ENCODE measurements at places on chromosomes 11 and 22.

DNA sequence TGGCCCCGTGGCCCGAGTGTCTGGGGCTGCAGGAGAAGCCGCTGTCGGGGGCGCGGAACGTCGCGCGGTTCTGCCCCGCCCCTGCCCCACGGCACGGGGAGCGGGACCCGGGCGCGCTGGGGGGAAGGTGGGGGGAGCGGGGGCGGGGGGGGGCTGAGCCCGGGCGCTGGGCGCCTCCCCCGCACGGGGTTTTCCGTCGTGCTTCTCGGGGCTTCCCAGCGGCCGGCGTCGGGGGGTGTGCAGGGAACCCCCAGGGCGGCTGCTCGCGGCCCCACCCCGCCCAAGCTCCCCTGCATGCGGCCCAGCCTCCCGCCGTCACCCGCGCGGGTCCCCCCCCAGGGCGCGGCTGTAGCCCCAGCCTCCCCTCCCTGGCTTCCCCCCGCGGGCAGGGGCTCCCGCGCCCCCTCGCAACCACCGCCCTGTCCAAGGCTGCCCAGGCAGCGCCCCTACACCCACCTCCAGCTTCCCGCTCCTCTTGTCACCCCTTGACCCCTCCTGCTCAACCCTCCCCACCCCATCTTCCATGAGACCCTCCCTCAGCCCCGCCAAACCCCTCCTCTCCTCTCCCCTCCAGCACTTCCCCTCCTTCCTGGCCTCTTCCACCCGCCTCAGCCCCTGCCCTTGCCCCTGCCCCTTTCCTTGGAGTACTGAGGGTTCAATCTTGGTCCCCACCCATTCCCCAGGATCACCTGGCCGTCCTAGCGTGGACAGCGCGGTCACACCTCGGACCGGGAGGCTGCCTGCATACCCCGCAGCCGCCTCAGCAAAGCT lies 1.7 kb downstream of the IL17REL start:
- peak; percentile 58 for DNase-seq

DNA sequence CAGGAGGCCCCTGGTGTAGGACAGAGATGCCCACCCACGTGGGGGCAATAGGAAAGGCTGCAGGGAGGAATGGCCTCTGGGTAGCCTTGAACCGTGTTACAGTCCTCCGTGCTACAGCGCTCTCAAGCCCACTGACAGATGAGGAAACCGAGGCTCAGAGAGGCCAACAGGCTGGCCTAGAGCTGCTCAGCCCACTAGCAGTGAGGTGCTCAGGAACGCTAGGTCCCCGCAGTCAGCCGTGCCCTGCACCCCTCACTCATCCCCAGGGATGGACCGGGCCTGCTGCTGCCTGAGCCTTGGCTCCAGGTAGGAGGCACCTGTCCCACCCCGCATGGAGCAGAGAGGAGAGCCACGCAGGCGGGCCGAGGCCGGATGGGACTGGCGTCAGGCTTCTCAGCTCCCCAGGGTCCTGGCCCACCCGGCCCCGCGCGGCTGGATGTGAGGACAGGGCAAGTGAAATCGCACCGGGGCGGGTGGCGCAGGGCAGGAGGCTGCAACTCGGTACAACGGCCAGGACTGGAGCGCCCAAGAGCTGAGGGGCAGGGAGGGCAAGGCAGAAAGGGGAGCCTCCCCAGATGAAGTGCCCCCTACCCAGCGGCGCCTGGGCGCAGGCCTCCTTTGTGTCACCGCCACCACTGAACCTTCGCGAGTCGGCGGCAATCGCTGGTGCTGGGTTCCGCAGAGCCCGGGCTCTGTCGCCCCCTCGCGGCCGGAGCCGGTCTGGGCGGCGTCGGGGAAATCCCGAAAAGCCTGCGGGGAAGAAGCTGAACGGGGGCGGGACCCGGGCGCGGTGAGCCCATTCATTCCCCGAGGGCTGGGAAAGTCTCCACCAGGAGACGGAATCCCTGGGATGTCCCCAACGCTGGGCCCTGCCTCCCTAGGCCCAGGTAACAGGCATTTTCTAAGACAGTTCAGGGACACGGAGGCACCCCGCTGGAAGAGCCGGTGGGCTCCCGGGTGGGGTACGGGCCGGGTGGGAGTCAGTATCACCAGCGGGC lies 8.4 kb upstream of the SLC2A11 start:
- DNase-seq = peak; percentile 78

DNA sequence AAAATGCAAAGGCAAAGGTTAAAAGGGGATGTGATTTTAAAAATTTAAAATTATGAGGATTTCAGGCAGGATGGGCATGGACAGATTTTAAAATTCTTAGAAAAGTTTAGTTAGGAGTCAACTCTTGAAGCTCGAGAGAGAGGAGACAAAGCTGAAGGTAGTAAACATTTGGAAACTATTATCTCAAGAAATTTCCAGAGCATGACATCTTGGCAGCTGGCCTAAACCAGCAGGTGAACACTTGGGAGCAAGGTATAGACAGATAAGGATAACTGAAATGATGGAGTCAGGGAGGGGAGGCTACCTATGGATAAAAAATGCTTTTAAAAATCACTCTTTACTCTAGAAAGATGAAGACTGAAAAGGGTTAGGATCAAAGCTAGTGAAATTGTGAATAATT lies 13.7 kb downstream of the POU2AF3 start:
- DNase-seq = no peak

GRCh38 chr11:1718326-1718725 lies 21.3 kb downstream of the KRTAP5-6 start:
- DNase-seq = no peak

DNA sequence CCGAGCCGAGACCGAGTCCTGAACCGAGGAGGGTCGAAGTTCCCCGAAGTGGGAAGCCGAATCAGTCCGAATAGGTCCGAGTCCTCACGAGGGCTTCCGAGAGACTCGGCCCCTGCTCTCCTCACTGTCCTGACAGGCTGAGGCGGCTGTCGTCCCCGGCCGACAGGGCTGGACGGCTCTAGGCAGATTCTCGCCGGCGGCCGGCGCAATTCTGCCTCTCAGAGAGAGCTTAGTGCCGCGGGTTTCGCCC lies 191 bp upstream of the DEAF1 start:
- no peak for DNase-seq

GRCh38 chr11:101436511-101437142 lies 147.2 kb downstream of the TRPC6 start:
- no peak for DNase-seq

DNA sequence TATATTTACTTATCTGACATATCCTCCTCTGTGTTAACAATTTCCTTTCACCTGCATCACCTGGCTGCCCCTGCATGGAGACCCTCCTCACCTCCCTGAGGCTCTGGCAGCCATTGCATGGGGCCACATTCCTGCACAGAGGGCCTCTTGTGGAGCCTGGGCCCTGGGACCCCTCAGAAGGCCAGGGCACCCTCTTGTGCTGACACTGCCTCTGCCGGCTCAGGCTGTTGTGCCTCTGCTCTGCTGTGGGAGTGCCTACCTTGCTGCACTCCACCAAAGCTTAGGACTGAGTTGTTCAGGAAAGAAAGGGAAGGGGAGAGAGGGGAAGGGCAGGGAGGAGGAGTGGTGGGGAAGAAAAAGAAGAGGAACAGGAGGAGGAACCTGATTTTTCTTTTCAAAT lies 194.5 kb downstream of the ADAMTS15 start:
- no peak for DNase-seq

GRCh38 chr11:34926101-34926830 lies 9.8 kb downstream of the PDHX start:
- DNase-seq = peak; percentile 48

- no peak for DNase-seq
Observed at GRCh38 chr11:1119604-1120146, 38.1 kb upstream of the MUC5AC start.

DNA sequence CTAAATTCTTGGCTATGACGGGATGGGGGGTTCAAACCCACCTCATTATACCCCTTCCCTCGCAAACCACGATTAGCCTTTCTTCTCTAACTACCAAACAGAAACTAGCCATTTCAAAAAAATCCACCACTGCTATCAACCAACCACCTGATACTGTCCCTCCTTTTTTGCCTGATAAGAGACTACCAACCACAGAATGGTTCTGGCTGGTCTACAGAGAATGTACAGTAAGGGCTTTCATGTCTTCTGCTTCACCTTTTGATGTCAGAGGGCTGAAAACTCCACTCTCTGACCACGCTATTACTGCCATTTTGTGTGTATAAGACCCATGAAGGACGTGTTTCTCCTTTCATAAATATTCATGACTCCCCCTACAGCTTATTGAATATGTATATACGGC lies 19.1 kb downstream of the RIC3 start:
- DNase-seq = no peak

- DNase-seq = no peak
Observed at GRCh38 chr11:108197351-108197750, 25.1 kb downstream of the NPAT start.

GRCh38 chr11:11230802-11231562 lies 122.1 kb downstream of the CSNK2A3 start:
- DNase-seq = no peak

DNA sequence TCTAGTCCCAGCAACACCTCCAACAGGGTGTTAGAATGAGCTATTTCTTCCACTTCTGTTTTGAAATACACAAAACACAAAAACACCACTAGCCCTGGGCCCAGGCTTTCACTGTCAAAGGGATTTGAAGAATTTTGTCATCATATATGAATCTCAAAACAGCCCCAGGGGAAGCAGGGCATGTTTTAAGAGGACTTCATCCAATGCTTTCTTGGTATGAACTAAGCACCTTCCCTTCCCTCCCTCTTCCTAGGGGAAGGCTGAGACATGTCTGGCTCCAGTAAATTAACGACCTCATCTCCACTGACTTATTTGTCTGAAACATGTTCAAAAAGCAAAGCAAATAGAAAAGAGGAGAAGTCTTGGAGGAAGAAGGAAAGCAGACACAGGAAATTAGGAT lies 75.7 kb upstream of the INCENP start:
- no peak for DNase-seq

- no peak for DNase-seq
Observed at GRCh38 chr22:48520207-48520606, 1307.5 kb downstream of the BRD1 start.

DNA sequence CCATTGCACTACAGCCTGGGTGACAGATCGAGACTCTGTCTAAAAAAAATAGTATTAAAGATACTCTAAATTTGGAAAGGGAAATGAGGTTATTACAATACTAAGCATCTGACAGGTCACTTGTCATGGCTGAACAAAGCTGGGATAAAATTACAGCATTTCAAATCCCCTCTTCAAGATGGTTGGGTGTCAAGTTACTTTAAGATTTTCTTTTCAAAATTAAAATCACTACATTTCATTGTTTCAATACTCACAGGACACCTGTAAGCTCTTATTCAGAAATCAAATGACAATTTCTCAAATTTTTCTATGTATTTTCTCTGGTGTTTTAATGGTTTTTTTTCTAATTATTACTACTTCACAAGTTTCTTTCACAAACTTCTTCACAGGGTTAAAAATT lies 5.7 kb downstream of the TAF1D start:
- DNase-seq = no peak

- no peak for DNase-seq
Observed at GRCh38 chr11:6862961-6863360, at the start of gene OR10A2. Gene OR10A2 (plus strand): TSS chr11:6863057. CDS start chr11:6869755, 6,698 bp downstream.

GRCh38 chr11:118883368-118884071 lies at the start of gene CXCR5:
Gene CXCR5 (plus strand): TSS chr11:118883892. CDS start chr11:118883942, 50 bp downstream.
- DNase-seq = peak; percentile 44

- no peak for DNase-seq
Observed at GRCh38 chr11:119839476-119840133, 110.6 kb upstream of the NECTIN1 start.

- no peak for DNase-seq
Observed at GRCh38 chr11:1825785-1826451, 8.9 kb upstream of the SYT8 start.

GRCh38 chr22:22692707-22693530 lies 48.5 kb downstream of the GGTLC2 start:
- DNase-seq = peak; percentile 45

- no peak for DNase-seq
Observed at GRCh38 chr11:121536126-121536525, 83.4 kb upstream of the SORL1-AS1 start.

DNA sequence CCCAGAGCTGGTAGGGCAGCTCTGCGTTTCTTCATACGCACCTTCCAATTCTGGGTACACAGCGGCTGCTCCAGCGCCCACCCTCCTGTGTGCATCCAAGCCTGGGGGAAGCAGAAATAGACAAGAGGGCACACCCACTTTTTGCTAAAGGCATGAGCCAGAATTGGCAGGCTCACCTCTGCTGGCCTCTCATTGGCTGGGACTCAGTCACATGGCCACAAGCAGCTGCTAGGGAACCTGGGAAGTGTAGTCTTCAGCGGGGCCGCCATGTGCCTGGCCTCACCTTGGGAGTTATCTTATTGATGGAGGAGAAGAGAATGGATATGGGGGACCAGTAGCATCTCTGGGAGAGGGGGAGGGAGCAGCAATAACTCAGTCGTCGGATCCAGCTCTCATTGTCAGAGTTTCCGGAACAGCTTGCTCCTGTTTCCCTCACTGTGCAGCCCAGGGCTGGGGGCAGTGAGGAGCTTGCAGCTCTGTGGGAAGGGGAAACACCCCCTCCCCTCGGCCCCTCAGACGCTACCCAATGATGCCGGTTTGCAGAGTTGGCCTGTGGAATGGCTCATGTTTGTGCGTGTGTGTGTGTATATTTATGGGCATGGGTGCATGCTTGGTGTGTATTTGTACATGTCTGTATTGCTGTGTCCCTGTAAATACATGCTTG lies 11.8 kb upstream of the MIEF1 start:
- peak; percentile 71 for DNase-seq

DNA sequence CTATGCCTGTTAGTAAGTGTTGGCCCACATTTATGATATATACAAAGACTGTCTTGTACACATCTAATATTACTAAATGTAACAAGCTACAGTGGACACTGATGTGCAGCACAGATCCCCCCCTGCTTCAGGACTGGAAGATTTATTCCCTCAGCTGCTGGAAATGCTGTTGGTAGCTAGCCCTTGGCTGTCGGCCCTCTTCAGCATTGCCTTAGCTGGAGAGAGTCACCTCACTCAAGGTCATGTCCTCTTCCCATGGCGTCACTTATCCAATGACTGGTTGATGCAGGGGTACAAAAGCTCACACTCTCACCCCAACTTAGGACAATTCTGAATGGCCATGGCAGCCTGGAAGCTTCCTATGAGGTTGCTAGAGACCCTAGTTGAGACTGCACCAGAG lies 312.7 kb downstream of the SOX6 start:
- DNase-seq = no peak

DNA sequence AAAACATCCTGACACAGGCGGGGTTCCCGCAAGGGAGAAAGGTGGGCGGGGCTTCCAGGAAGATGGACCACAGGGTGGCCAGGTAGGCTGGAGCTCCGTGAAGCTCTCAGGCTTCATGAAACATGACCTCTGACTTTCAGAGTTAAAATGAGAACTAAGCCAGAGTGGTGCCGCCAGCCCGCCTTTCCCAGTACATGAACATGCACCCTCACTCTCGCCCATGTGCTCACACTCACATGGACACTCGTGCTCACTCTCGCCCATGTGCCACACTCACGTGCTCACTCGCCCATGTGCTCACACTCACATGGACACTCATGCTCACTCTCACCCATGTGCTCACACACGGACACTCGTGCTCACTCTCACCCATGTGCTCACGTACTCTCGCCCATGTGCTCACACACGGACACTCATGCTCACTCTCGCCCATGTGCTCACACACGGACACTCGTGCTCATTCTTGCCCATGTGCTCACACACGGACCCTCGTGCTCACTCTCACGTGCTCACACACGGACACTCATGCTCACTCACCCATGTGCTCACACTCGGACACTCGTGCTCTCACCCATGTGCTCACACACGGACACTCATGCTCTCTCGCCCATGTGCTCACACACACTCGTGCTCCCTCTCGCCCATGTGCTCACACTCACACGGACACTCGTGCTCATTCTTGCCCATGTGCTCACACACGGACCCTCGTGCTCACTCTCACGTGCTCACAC lies 10.0 kb downstream of the RNH1 start:
- no peak for DNase-seq
